DMS153 (cell line): ENCODE measurements at places on chromosomes 5 and 9.

DNA sequence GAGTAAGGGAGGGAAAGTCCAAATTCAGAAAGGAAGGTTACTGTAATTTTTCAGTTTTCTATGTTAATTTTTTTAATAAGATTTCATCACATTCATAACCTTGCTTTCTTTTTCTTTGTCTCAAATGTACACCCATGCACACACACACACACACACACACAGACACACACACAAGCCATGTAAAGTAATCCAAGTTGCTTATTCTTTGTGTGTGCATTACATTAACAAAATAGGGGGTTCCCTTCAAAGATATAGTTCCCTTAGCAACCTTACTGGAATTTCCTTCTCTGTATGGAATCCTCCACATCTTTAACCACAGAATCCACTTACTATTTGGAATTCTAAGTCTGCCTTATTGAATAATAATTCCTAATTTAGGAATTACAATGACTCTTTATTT, 32.7 kb downstream of the ZNF366 start:
- no peak for DNase-seq

- DNase-seq, result no peak
These were observed 31.2 kb downstream of the NKD2 start for GRCh38 chr5:1039706-1040260.

- no peak for DNase-seq
These were observed 51.5 kb downstream of the SLC44A1 start for GRCh38 chr9:105295986-105296385.

DNA sequence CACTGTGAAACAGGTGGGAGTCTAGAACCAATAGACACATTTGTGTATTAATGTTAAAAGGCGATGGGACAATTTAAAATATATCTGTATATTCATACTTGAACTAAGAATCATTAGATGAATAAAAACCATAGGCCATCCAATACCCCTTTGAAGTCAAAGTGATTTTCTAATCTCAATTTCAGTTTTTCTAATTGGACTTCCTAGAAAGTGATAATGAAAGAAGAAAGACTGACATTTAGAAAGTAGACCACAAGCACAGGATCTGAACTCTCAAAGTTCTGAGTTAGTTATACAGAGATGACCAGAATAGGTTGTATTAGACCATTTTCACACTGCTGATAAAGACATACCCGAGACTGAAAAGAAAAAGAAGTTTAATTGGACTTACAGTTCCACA, 412.8 kb upstream of the PIK3R1 start:
- no peak for DNase-seq

DNA sequence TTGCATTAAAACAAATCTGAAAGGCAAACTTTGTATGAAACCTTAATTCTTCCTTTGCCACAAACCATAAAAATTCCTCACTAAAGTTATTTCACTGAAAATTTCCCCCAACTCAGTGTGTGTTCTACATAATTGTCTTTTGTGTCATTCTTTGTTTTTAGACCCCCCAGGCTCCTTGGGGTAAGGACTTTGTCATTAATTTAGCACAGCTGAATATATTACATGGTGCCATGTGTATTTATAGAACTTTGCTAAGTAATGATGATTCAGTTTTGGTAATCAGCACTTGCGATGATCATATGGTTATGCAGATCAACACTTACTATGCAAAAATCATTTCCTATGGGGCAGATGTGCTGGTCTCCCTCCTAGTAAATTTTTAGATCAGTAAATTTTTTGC, 712.1 kb upstream of the MEF2C start:
- no peak for DNase-seq

GRCh38 chr9:89983411-89983810, 378.6 kb downstream of the GADD45G start:
- DNase-seq, result no peak

DNA sequence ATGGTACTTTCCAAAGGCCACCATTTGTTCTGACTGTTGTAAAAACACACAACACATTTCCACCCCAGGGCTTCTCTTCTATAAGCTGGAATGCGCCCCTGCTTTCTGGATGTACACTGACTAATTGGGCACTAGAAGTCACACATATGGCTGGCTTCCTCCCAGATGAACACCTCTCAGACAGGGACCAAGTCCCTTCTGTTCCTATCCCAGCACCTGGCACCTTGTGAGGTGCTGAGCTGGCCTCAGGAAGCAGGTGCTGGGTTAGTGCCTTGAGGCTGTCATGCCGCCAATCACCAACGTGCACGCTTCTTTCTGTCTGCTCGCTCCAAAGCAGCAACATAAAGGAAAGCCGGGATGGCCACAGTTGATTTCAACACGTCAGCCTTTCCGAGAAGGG, 93.2 kb downstream of the FSTL4 start:
- DNase-seq, result no peak

- DNase-seq, result no peak
These were observed 91.2 kb downstream of the F2RL2 start for GRCh38 chr5:76532052-76532451.

DNA sequence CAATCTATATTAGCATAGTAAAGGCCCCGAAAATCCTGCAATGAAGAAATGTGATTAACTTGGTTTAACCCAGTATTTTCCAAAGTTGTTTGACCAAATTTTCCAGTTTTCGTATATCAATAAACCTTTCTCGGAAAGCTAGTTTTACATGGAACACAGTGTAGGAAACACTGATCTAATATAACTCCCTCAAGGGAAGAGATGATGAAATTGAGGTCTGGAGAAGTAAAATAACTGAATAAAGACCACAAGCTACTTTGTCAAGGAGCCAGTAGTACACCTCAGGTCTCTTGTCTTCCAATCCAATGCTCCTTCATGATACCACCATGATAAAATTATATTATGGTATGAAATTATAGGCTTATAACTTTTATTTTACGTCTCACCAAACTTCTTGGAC, 118.1 kb upstream of the TARS1 start:
- no peak for DNase-seq

GRCh38 chr5:105331558-105331957, 1769.0 kb upstream of the NUDT12 start:
- DNase-seq, result no peak

DNA sequence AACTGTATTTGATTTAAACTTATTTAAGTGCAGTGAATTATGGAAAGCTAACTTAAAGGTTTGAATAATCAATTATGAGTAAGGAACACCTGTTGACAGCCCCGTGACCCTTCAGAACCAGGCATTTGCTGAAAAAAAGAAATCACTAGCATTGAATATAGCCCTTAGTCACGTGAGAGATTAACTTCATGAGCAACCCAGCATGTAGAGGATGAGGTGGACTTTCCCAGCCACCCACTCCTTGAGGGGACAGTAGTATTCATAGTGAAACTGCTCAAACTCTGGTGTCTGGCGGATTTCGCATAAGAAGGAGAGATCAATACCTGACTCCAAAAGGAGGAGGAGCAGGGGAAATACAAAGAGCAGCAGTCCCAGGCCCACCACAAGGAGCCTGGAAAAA, 184.8 kb upstream of the RASEF start:
- DNase-seq, result no peak

GRCh38 chr5:95533761-95534160, 21.0 kb downstream of the SKIC3 start:
- no peak for DNase-seq
